ENCODE measurements at places on chromosomes 11 and 22. TPM values are rescaled to one million over a fixed set of nuclear protein-coding genes. Genes with fewer than 3 reads are reported as not detected.

DNA sequence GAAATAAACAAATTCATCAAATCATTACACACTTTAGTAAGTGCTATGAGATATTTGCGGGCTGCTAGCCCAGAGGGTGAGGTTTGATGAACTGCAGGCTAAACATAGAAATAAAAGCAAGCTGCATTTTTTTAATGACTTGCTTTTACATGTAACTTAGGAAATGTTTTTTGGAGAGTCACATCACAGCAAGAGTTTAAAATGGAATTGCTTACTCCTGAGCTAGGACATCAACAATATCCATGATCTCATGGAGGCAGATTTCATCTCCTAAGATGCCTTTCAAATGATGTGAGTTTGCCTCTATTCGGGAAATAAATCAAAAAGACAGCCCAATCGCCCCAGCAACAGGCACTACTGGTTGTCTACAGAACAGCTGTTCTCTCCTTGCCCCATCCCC, 73.4 kb upstream of the CD44 start:
- DNase-seq = no peak

DNA sequence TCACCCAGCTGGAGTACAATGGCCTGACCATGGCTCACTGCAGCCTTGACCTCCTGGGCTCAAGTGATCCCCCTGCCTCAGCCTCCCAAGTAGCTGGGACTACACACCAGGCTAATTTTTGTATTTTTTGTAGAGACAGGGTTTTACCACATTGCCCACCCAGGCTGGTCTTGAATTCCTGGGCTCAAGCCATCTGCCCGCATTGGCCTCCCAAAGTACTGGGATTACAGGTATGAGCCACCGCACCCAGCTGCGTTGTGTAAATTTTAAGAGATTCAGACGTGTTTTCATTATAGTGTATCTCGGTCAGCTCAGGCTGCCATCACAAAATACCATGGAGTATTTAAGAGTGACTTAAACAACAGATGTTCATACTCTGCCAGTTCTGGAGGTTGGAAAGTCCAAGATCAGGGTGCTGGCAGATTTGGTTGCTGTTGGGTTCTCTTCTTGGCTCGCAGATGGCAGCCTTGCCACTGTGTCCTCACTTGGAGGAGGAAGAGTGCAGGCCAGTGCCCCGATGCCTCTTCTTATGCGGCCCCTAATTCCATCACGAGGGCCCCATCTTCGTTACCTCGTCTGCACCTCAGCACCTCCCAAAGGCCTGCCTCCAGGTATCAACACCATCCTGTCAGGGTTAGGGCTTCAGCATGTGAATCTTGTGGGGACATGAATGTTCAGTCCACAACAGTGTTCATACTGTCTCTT, 32.6 kb upstream of the PARVB start:
- no peak for DNase-seq

DNA sequence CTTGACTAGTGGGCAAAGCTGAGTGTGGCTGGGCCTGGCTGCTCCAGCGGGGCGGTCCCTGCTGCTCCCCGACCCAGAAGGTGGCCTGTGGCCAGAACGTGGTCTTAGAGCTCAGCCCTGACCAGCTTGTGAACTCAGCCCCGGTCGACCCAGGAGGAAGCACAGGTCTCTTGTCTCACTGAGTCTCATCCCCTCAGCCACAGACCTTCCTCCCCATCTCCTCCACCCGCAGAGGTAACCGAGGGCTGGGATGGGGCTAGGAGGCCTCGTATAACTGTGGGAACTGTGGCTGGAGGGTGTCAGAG, 546.2 kb upstream of the B3GAT1 start:
- no peak for DNase-seq

DNA sequence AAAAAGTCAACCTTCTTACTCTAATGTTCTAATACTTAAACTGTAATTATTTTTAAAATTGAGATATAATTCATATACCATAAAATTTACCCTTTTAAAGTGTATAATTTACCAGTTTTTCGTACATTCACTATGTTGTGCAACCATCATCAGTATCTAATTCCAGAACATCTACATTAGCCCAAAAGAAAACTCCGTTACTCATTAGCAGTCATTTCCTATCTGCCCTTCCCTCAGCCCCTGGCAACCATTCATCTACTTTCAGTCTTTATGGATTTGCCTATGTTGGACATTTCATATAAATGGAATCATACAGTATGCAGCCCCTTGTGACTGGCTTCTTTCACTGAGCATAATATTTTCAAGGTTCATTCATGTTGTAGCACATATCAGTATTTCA, 22.2 kb downstream of the SGSM3 start:
- DNase-seq = no peak

SLC5A1 gene
- total RNA-seq = 213 TPM

Measured in Right ventricle myocardium inferior (tissue), 1 donor.